Adipocyte (in vitro differentiated cells): ENCODE measurements at places on chromosomes 6 and 20.

- DNase-seq: peak; percentile 88
Observed at GRCh38 chr6:149082320-149082719, 235.2 kb upstream of the TAB2 start.

GRCh38 chr20:20710443-20711315 lies 1.8 kb downstream of the RALGAPA2 start:
- no peak for DNase-seq

DNA sequence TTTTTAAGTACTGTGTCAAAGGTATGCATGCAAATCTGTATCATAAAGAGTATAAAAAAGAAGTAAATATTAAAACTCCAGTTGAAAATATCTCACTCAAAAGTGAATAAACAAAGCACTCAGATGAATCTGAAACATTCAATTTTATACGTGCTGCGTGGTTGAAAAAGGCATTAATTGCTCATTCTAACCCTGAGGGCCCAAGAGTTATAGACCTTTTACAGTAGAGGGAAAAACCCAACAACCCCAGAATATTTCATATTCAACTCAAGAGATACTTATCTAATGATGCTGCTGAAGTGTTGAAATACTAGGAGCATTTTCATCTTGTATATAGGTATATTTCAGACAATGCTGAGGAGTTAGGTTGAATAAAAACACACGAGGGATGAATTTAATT lies 862.8 kb upstream of the CITED2 start:
- DNase-seq: no peak

GRCh38 chr20:62688855-62689460 lies 19.7 kb upstream of the NTSR1 start:
- peak; percentile 9 for DNase-seq

DNA sequence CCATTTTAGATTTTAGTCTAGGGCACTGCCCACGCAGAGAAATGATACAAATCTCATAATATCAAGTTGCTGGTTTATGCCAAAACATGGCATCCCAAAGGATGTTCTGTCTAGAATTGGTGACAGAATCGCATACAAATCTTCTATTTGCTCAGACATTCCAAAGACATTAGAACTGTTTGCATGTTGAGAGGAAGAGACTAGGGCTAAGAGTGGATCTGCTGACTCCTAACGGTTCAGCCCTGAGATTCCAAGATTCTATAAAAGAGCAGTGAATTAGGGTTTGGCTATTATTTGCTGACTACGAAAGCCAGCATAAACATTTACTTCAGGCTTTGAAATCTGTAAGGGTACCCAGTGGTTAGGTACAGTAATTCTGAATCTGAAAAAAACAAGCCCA lies 3.6 kb downstream of the EPB41L2 start:
- peak; percentile 65 for DNase-seq

DNA sequence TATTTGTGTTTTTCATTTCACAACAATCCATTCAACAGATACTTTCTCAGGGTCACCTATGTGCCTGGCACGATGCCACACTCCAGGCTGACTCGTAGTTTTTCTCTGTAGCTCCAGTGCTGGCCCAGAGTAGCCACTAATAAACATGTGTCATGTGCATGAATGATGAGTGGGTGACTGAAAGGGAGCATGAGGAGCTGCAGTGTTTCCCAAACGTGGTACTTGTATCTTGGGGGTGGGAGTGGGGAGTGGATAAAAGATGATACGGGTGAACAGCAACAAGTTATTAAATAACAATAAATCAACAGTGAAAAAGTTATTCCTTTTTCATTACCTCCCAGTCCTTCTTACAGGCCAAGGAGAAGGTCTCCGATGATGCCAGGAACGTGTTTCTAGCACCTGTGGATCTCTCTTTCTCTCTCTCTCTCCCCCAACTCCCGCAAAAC lies 17.1 kb downstream of the SRXN1 start:
- no peak for DNase-seq

- DNase-seq: peak; percentile 69
Observed at GRCh38 chr6:10297832-10298231, 117.0 kb downstream of the TFAP2A start.

GRCh38 chr6:144181639-144182038 lies 31.3 kb downstream of the STX11 start:
- DNase-seq: peak; percentile 39

DNA sequence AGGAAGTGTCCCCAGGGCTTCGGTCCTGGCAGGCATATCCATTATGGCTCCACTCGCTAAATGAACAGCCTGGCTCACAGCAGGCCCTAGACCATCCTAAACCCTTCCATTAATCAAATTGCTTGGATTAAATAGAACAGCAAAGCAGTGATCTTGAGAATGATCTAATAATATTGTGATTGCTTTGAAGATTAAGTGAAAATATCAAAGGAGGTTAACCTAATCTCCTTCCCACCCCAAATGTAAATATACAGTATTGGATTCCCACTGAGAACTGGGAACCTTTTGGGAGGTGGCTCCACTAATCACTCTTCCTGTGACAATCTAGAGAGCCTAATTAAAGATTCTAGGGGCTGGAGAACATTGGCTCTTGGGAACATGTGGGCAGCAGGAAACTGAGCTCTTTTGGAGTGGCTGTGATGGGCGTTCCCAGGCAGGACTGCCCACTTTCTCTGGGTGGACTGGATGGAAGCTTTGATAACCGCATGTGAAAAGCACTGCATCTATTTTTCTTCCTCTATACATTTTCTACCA lies 68.3 kb upstream of the FRMD1 start:
- DNase-seq: no peak

GRCh38 chr6:1015825-1016224 lies 296.1 kb upstream of the FOXQ1 start:
- peak; percentile 16 for DNase-seq

DNA sequence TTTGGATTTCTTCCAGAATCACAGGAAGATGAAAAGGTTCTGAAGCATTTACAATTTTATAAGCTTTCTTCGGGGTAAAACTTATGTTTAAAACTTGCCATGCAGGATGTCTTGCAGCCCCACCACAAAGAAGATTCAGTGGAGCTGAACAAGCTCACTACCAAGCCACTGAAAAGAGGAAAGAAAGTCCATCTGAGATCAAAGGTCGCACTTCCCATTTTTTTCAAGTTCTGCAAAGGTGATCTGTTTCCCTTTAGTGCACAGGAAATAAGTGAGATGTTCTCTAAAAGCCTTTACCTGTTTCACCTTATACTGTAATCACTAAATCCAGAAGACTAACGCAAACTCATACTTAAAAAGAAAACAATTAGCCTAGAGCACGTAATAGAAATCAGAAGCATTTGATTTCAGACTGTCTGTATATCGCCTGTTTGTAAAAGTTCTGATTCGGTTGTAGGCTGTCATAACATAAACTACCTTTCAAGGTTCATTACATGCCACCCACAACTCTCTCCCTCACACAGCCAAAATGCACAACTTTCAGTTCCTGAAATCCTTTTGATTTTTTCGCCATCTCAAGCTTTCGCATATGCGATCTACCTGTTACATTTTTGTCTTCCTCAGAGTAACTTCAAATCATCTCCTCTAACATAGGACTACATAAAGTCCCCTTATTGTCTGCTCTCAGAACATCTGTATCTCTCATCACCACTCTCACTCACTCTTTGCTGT lies 1.8 kb downstream of the ECHDC1 start:
- DNase-seq: no peak

DNA sequence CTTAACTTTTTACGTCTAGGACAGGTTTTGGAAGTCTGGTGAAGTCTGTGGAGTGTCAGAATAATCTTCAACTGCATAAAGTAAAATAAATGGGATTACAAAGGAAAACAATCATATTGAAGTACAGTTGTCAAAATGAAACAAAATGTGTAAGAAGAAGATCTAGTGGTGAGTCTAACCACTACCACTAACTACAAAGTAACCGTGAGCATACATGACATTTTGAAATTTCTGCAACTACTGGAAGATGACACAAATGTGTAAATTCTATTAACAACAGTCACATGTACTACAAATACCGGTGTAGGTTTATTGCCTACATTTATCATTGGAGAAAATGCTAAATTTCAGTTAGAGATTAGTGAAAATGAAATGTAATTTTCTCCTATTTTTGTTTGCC lies 29.7 kb downstream of the VPS52 start:
- DNase-seq: no peak

- no peak for DNase-seq
Observed at GRCh38 chr6:29567541-29567940, 8.0 kb upstream of the UBD start.

DNA sequence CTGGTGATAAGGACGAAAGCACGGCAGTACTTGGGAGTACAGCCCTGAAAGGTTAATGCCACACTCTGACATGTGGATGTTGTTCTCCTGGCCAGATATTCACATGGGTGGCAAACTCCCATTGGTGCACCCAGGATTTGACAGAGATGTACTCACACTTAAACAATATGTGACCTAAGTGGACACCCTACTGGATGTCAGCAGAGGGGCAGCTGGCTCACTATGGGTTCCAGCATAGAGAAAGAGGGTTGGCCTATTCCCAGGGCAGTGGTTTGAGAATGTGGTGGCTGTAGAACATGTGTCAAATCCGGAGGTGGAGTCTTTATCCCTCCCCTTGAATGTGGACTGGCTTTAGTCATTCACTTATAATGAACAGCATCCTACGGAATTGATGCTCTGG lies 333.2 kb downstream of the DHX35 start:
- DNase-seq: no peak

DNA sequence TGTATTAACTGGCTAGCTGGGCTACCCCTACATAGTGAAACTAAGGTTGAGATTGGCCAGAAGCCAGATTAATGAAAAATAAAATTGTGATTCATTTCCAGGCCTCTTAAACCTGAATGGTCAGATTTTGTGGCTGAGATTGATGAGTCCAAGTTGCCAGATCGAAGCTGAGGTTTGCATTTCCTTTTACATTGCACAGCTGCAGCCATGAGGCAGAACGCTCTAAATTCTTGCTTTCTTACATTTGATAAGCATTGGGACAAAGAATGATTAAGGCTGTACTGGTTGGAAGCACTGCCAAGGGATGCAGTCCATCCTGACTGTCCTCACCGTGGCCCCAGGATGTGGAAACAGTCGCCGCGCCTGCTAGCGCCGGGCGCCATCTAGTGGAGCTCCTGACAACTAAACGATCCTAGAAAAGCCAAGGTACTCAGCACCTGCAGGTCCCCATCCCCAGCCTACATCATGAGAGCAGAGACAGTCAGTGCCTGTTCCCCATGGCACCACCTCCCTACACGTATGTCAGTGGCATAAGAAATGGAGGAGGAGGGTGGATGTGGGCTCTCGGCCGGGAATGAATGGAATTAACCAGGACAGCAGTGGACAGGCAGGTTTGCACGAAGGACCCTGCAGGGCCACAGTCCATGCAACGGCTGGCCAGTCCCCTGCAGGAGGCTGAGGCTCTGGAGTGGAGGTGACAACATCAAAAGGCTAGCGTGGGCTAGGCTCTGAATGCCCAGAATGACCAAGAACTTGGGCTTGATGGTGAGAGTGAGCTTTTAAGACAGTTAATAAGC lies 19.0 kb downstream of the PXDC1 start:
- DNase-seq: peak; percentile 91

DNA sequence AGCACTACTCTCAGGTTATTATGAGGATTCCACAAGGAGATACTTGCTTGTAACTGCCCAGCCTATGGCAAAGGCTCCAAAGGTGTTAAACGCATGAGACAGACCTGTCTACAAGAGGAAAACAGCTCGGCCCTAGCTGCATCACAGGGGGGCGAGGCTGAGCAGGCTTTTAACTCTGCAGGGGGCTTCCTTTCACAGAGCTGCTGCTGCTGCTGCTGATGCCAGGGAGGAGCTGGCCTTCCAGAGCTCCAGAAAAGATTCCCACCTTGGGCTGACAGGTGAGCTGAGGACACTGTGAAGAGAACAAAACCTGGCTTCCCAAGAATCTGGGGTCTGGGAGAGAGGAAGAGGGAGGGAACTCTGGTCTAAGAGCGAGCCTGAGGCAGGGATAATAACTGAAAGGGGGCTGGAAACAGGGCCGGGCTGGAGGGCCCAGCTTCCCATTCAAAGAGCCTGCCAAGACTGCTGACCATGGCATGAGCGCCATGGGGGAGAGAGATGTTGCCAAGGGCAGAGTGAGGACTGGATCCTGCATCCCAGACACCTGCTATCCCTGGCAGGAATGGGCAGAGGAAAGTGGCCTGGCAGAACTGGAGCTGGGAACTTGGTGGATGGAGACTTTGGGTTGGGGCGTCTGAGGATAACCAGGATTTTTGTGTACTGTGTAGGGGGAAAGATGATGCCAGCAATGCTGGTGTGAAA lies 211.1 kb upstream of the LRFN2 start:
- no peak for DNase-seq

DNA sequence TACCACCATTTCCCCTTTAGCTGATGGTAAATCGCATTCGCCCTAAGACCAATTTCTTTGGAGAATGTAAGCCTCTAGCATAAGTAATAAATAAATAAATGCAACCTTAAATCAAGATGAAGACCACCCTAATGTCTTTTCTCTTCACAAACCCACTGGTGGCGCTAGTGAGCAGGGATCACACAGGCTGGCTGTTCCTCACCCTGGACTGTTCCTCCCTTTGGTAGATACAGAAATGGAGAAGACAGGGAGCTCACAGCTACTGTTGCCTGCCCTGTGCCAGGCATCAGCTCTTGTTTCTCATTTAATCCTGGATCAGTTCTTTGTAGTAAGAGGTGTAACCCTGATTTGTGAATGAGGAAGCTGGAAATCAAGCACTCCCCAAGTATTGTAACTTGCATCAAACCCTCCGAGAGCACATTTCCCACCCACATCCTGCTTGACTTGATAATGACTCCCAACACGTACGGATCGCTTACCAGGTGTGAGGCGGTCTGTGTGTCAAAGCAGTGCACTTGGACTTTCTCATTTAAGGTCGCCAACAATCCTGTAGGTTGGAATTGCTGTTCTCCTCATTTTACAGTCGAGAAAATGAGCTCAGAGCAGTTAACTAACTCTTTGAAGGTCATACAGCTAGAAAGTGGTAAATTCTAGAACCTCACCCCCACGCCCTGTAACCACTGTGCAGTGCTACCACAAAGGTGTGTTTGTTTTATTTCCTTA lies 236.1 kb downstream of the TSHZ2 start:
- DNase-seq: no peak

DNA sequence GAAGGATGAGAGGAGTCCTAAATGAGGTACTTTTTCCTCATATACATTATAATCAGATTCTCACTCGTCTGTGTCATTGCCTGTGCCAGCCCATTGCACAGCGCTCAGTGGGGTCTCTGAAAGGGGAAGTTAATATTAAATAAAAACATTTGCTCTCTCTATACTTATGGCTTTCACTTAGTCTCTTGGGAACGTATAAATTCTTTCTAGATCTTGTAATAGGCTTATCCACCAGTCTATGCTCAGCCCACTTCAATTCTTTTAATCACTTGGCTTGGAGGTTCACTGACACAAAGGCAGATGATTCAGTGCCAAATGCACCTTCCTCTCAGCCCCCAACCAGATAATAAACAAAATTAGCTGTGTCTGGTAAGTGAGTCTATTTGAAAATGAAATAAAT lies 164.3 kb upstream of the OGFRL1 start:
- no peak for DNase-seq

DNA sequence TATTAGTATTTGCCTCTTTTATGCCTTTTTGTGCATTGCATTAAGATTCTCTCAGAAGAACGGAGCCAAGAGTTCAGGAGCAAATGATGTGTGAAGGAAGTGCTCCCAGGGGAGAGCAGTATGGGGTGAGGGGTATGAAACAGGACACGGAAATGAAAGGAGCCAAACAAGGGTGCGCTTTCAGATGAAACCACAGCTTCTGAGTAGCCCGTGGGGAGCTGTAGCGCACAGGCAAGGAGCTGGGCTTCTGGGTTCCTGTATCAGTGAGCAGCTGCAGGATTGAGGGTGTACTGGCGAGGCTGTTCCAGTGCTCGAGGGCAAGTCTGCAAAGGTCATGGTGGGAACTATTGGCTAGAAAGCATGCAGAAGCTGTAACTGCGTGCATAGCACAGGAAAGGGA lies 25.4 kb downstream of the ANKEF1 start:
- no peak for DNase-seq

GRCh38 chr6:160010067-160010466 lies 41.2 kb downstream of the IGF2R start:
- DNase-seq: peak; percentile 60
